ENCODE measurements at places on chromosomes 1 and 21.

DNA sequence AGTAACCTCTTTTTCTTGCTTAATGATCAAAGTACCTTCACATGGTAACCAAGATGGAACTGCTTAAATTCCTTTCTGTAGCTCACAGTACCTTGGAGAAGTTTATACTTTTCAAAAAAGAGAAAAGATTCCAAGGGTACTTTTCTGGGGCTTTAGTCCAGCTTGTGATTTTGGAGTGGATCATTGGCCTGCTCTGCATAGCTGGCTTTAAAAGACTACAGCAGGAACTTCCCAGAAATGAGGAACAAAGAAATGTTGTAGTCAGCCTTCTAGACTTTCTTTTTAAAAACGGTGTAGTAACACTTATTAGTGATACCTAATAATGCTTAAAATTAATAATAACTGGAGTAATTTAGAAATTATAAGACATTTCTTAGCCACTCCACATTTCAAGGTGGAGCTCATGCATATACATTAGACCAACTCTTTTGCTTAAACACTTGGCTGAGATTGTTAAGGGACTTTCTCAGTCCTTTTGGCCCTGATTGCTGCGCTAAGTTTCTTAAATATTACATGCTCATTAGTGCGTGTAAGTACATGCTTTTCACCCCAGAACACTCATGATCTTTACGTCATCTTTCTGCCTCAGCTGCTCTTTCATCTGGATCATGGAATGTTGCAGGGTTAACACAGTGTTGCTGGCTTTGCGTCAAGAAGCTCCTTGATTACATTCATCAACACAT, 57.3 kb downstream of the SDCCAG8 start:
- no peak for DNase-seq

DNA sequence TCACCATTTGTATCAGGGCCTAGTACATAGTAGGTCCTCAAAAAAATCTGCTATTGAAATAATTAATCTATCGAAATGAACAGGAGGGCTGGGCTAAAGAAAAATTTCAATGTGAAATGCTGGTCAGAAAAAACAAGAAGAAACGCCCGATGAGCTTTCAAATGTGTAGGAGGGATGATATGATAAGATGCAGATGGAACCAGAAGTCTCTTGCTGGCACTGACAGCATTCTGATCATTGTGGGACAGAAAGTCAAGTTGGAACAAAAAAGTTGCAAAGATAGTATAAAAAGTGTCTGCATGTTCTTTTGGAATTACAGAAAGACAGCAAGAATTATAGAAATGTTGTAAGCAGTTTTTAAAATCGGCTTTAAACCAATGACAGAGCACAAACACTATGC, 11.1 kb downstream of the G0S2 start:
- no peak for DNase-seq

- DNase-seq: no peak
Measured at GRCh38 chr1:2987773-2988172, 33.5 kb upstream of the ACTRT2 start.

DNA sequence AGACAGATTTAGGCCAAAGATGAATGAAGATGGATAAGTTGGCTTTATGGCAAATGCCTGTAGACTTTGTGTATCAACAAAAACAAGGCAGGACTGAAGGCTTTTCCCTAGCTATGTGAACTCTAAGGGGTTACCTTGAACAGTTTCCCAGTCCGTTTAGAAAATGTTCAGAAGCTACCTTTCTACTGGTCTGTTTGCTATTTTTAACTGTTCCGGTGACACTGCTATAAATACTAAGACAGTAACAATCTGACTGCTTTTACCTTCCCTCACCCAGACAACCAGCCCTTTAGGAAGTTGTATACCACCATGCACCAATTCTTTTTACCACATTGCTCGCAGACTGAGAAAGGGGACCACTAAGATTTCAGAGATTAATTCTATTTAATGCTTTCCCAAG, 102.2 kb downstream of the PHTF1 start:
- no peak for DNase-seq

- DNase-seq: no peak
Measured at GRCh38 chr1:46672696-46673095, 1.0 kb downstream of the TEX38 start.

DNA sequence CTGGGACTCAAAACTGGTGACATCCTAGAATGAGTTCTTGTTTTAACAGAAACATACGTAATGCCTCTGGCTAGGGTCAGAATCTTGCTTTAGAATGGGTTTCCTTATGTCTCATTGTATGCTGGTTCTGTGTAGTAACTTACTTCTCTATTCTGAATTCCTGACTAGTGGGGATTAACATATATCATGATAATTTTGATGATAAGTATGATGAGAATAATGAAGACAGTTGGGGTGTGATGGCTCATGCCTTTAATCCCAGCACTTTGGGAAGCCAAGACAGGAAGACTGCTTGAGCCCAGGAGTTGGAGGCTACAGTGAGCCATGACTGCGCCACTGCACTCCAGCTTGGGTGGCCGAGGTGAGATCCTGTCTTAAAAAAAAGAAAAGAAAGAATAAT, 31.7 kb upstream of the CDC42BPA start:
- no peak for DNase-seq

GRCh38 chr1:171563675-171564074, 58.4 kb upstream of the MYOCOS start:
- no peak for DNase-seq

DNA sequence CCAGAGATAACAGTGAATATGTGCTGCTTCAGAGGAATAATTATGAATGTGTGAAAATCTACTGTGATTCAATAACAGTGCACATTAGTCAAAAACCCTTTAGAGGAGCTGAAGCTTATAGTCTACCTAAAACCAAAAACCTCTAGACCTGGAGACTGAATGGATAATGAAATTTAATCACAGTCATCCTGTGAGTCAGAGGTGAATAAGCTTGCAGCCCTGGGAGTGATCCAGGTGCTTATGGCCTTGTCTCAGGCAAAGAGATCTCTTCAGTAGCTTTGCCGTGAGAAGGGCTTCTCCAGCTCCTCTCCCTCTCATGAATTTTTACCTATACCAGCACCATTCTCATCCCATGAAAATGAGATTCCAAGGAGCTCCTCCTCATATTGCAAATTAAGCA, 81.3 kb upstream of the RGS4 start:
- no peak for DNase-seq

- DNase-seq: no peak
Measured at GRCh38 chr1:172556461-172556860, 23.5 kb downstream of the SUCO start.

- DNase-seq: peak; percentile 73
Measured at GRCh38 chr21:32306021-32306780, 7.5 kb downstream of the MRAP start.

GRCh38 chr1:234214129-234214910, 158.9 kb upstream of the COA6 start:
- DNase-seq: peak; percentile 76

DNA sequence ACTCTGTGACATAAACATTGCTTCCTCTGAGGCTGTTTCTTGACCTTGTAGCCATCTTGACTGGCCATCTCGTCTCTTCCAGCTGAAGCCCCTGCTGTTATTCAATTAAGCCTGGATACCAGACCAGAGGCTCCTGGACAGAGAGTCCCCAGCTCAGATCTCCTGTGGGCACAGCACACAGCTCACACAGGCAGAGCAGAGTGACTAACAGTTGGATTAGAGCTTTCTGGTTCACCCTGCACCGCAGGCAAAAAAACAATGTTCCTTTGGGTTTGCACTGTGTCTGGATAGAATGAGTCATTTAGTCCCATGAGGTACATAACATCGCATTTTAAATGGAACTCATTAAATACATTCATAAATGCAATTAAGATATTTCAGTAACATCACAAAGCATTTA, 33.4 kb upstream of the USH2A start:
- no peak for DNase-seq

- no peak for DNase-seq
Measured at GRCh38 chr21:46317710-46318463, 5.8 kb downstream of the C21orf58 start.

GRCh38 chr1:115069659-115070308, 19.5 kb downstream of the TSPAN2 start:
- no peak for DNase-seq

GRCh38 chr21:30793581-30794314, 19.3 kb downstream of the KRTAP8-1 start:
- DNase-seq: no peak

- no peak for DNase-seq
Measured at GRCh38 chr1:30418061-30418938, 305.1 kb downstream of the MATN1 start.

DNA sequence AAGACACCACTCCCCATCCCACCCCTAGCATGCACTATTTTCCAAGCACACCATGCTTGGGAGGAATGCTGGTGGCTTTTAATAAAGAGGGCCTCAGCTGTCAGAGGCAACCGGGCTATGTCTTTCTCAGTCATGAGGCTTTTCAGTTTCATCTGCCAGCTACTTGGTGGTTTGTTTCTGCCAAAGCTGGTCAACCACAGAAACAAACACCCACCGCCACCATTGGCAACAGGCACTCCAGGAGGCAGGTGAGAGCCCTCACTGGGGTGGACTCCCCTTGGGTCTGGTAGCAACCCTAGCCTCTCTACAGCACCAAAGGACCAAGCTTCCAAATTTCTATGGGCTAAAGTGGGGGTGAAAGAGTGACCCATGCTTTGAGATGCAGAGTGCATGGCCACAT, 54.3 kb upstream of the CD1D start:
- DNase-seq: no peak

- no peak for DNase-seq
Measured at GRCh38 chr21:44364151-44365053, 11.0 kb downstream of the TRPM2 start.

DNA sequence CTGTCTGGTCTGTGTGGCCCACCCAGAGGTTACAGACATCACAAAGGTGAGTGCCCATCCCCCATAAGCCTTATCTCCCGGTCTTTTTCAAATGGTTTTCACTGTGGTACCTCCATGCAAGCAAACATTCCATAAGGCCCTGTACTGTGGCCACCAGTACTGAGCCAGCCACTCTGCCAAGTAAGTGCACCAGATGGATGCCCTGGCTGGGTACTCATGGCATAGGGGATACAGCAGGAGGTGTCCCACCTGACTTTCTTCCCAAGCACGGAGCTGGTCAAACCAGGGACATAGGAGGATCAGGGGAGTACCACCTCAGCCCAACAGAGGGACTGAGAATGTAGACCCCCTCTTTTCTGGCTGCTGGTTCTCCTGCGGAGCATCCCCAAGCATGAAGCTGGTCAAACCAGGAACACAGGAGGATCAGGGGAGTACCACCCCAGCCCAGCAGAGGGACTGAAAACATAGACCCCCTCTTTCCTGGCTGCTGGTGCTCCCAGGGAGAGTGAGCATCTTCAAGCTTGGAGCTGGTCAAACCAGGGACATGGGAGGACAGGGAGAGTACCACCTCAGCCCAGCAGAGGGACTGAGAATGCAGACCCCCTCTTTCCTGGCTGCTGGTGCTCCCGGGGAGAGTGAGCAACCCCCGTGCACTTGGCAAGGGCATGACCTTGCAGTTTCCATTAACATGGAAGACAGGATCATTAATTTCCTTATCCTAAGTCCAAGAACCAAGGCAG, 81.8 kb upstream of the KLHDC7A start:
- no peak for DNase-seq

DNA sequence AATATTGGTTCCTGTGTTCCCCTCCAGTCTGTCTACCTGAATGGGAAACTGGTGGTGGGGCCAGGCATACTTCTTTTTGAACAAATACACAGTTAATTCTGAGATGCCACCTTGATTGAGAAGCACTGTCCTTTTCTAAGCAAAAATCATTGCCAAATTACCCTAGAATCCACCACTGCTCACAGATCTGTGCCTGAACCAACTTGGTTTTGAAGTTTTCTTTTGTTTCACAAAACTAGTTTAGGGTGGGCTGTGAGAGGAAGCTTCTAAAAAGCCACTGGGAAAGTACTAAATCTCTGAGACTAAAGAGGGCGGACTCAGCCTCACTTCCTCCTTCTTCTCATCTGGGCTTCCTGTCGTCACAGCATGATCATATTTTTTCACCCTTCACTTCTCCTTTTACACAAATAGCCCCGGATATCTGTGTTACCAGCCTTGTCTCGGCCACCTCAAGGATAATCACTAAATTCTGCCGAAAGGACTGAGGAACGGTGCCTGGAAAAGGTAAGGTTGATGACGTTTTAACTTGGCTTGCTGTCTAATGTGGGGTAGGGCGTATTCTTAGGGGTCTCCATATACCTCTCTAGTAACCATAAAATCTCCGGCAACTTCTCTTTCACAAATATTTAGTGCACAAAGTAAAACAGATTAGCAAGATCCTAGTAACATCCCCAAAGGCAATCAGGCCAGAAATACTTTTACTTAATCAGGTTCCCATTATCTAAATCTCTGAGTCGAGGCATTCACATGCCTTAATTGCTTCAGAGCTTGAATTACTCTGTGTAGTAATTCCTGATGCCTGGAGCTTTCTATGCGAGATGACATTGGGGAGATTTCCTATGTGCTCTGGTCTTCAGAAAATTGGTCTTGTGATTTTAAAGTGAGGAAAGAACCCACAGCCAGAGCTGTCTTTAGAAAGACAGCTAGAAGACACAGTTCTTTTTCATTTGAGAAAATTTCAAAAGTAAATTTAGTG, at the start of gene CD53:
CD53 (plus strand) TSS at position 404 of the 976 bp plus-strand sequence. CDS start 18,261 bp downstream, outside the sequence.
- no peak for DNase-seq

DNA sequence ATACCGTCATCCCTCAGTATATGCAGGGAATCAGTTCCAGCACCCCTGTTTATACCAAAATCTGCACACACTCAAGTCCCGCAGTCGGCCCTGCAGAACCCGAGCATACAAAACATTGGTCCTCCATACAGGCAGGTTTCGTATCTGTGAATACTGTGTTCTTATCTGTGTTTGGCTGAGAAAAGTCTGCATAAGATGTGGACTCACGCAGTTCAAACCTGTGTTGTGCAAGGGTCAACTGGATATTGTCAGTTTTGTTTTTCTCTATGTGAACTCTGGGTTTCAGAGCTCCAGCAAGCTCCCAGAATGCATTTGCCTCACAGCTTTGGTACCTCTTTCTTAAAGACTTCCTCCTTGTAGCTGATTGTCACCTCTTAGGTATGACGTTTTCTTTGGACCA, 100.6 kb downstream of the NR5A2 start:
- no peak for DNase-seq

DNA sequence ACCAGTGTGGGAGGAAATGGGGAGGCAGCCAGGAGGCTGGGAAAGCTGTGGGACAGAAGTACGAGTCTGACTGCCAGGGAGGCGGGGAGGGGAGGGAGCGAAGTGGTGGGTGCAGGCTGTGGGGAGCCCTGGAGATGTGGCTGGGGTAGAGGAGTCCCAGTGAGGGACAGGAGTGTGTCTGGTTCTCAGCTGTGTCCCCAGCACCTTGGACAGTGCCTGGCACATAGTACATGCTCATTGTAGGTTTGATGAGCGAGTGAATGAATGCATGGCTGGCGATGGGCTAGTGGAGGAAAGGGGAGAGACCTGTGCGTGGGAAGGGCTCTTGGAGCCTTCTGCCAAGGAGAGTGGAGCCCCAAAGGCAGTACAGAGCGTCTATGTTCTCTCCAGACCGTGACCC, 104.1 kb downstream of the SIK1 start:
- no peak for DNase-seq

Measured in nucleus accumbens (tissue), 56 donors.